ENCODE measurements at places on chromosomes 7 and 10.

GRCh38 chr7:946256-946996 lies 8.1 kb downstream of the ADAP1 start:
- DNase-seq: peak; percentile 82

DNA sequence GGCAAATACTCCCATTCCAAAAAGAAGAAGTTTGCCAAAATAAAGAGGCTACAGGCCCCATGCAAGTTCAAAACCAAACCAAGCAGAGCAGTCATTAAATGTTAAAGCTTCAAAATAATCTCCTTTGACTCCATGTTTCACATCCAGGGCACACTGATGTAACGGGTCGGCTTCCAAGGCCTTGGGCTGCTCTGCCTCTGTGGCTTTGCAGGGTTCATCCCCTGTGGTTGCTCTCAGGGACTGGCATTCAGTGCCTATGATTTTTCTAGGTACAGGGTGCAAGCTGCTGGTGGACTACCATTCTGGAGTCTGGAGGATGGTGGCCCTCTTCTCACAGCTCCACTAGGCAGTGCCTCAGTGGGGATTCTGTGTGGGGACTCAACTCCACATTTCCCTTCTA lies 971.6 kb upstream of the MBL2 start:
- DNase-seq: no peak

DNA sequence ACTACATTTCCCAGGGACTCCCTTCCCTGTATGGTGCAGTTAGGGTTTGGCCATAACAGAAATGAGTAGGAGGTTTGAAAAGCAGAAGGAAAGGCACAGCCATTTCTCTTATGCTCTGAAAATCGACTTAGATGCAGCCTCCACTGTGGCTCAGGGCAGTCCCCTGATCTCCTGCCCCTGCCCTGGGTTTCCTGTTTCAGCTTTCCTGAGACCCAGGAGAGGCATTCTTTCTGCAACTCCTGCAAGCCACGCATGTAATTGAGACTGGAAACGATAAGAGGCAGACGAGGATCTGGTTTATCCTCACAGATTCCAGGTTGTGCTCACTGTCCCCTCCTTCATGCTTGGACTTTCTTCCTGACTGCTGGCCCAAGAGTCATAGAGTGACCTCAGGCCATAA lies 461.2 kb upstream of the VSTM2A start:
- no peak for DNase-seq

DNA sequence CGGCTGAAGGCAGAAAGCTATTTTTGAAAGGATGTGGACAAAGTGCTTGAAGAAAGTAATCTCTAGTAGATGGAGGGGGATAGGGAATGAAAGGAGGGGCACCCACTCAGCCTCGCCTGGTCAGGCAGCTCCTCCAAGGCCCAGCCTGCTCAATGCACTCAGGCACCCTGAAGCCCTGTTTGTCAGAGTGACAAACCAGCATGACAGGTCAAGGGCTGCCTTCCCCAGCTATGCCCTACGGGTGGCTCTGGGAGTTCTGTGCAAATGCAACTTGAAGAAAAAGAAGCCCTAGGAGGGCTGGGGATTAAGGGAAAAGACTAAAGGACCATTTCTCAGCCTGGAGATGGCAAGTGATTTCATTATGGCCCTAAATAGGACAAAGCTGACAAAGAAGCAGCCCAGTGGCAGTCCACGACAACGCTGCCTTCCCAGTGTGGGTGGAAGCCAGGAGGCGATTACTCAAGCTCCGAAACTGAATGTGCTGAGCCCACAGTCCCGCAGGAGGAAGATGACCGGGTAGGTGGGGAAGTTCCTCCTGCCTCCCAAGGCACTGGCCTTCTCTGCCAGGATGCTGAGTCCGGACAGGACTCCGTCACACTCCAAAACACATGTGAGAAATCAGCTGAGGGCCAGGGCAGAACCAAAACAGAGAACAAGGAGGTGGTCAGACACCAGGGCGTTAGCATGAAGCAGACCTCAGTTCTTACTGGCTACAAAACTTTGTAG lies 16.3 kb downstream of the LIPA start:
- DNase-seq: peak; percentile 36

Data from mucosa of descending colon (tissue), 3 donors.